ENCODE measurements at places on chromosomes 1 and 21. TPM values are rescaled to one million over a fixed set of nuclear protein-coding genes. Genes with fewer than 3 reads are reported as not detected.
A peak's percentile ranks its signal among the peaks of the same experiment; 100 is the strongest.

DNA sequence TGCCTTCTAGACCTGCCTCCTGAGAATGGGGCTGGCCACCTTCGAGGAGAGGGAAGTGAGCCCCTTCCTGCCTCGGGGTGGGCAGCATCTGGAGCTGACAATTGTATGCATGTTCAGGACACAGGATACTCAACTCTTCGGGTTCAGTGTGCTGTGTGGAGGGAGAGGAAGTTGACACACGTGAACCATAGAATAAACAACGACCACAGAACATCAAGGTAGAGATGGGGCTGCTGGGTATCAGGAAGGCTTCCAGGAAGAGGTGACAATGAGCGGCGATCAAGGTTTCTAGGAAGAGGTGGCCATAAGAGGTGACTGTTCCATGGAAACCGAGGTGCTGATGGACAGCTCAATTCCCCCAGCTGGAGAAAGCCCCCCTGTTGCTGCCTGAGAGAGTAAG is 22.0 kb downstream of the UBIAD1 start:
- no peak for DNase-seq
- H3K27me3 ChIP-seq, result no peaks in the 10 kb centered on the region
- H3K4me1 ChIP-seq, result no peaks in the 10 kb centered on the region
- peak overlapping the region; percentile 68 for H3K27ac ChIP-seq
- H3K4me3 ChIP-seq, result no peak overlapping the region
- H3K36me3 ChIP-seq, result peaks cover 13% of the 10 kb centered on the region

The MARK1 gene
- polyA plus RNA-seq, result not detected

- no peak overlapping the region for H3K27ac ChIP-seq
- DNase-seq, result no peak
- H3K4me1 ChIP-seq, result no peaks in the 10 kb centered on the region
- H3K36me3 ChIP-seq, result no peaks in the 10 kb centered on the region
- H3K27me3 ChIP-seq, result peaks cover 16% of the 10 kb centered on the region
Measured at GRCh38 chr1:29460041-29460610, 223.8 kb downstream of the PTPRU start.

The KIF26B gene
- 0.07 TPM for polyA plus RNA-seq

DNA sequence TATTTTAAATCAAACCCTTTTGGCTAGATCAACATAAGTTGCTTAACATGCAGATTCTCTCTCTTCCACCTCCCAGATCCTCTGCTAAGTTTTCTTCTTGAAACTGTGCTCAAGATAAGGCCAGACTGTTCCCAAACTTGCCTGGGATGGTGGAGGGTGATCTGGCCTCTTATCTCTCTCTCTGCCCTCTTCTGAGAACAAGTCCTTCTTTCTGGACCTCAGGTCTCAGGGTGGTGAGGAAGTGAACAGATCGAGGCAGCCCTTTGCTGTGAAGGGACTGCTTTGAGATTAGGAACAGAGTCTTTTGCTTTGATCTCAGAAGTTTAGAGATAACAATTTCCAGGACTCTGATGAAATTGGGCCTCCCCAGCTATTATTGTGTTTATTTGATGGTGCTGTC is 70.7 kb downstream of the HUNK start:
- peaks cover 2% of the 10 kb centered on the region for H3K27me3 ChIP-seq
- no peak for DNase-seq

- H3K36me3 ChIP-seq, result no peaks in the 10 kb centered on the region
- no peak for DNase-seq
- no peaks in the 10 kb centered on the region for H3K4me1 ChIP-seq
- H3K4me3 ChIP-seq, result no peak overlapping the region
- no peak overlapping the region for H3K27ac ChIP-seq
Measured at GRCh38 chr1:81833722-81834121, 33.0 kb downstream of the ADGRL2 start.

- no peaks in the 10 kb centered on the region for H3K36me3 ChIP-seq
- H3K27ac ChIP-seq, result no peak overlapping the region
- H3K4me3 ChIP-seq, result no peak overlapping the region
- H3K27me3 ChIP-seq, result peaks cover 2% of the 10 kb centered on the region
Measured at GRCh38 chr1:233744779-233745513, 131.0 kb downstream of the KCNK1 start.

The RAB42 gene
- not detected for polyA plus RNA-seq

DNA sequence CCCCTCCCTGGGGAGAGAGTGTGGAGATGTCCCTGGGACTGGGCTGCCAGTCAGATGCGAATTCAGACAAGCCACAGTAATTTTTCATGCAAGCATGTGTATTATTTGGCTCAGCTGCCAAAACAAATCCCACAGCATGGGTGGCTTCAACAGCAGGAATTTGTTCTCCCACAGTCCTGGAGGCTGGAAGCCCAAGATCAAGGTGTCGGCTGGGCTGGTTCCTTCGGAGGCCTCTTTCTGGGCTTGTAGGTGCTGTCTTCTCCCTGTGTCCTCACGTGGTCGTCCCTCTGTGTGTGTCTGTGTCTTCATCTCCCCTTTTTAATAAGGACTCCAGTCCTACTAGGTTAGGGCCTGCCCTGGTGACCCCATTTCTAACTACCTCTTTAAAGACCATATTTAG is 91.9 kb upstream of the ACTRT2 start:
- H3K27ac ChIP-seq, result no peak overlapping the region
- H3K27me3 ChIP-seq, result no peaks in the 10 kb centered on the region
- H3K4me3 ChIP-seq, result no peak overlapping the region
- H3K4me1 ChIP-seq, result no peaks in the 10 kb centered on the region
- no peak for DNase-seq

The HSD3B1 gene
- not detected for polyA plus RNA-seq

GRCh38 chr1:174998569-174999215 is 1.1 kb upstream of the CACYBP start:
- no peak overlapping the region for H3K4me3 ChIP-seq
- H3K4me1 ChIP-seq, result peaks cover 35% of the 10 kb centered on the region
- H3K36me3 ChIP-seq, result peaks cover 4% of the 10 kb centered on the region
- peak; percentile 65 for DNase-seq
- peaks cover 5% of the 10 kb centered on the region for H3K27me3 ChIP-seq

- peaks cover 46% of the 10 kb centered on the region for H3K4me1 ChIP-seq
- no peaks in the 10 kb centered on the region for H3K36me3 ChIP-seq
- H3K27ac ChIP-seq, result no peak overlapping the region
- H3K27me3 ChIP-seq, result no peaks in the 10 kb centered on the region
- H3K4me3 ChIP-seq, result no peak overlapping the region
Measured at GRCh38 chr1:21152423-21153100, 24.1 kb downstream of the EIF4G3 start.

The PCBP3 gene
- polyA plus RNA-seq, result 0.27 TPM

DNA sequence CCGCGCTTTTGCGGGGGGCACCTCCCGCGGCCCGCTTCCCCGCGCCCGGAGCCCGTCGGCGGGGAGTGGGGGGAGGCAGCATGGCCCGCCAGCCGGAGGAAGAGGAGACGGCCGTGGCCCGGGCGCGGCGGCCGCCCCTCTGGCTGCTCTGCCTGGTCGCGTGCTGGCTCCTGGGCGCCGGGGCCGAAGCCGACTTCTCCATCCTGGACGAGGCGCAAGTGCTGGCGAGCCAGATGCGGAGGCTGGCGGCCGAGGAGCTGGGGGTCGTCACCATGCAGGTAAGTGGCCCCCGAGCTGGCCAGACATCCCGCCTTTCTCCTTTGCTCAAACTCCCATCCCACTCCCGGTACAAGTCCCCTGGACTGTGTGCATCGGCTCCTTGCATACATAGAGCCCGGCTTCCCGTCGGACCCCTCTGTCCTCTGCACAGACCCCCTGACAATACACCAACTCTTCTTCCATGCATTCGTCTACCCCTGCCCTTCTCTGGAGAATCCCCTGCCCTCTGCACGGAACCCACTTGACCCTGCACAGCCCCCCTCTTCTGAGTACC is 812 bp downstream of the CACHD1 start:
- peak overlapping the region; percentile 73 for H3K4me3 ChIP-seq
- no peak overlapping the region for H3K27ac ChIP-seq
- DNase-seq, result no peak
- no peaks in the 10 kb centered on the region for H3K36me3 ChIP-seq
- H3K4me1 ChIP-seq, result peaks cover 23% of the 10 kb centered on the region

The OR2L2 gene
- polyA plus RNA-seq, result 0.36 TPM

DNA sequence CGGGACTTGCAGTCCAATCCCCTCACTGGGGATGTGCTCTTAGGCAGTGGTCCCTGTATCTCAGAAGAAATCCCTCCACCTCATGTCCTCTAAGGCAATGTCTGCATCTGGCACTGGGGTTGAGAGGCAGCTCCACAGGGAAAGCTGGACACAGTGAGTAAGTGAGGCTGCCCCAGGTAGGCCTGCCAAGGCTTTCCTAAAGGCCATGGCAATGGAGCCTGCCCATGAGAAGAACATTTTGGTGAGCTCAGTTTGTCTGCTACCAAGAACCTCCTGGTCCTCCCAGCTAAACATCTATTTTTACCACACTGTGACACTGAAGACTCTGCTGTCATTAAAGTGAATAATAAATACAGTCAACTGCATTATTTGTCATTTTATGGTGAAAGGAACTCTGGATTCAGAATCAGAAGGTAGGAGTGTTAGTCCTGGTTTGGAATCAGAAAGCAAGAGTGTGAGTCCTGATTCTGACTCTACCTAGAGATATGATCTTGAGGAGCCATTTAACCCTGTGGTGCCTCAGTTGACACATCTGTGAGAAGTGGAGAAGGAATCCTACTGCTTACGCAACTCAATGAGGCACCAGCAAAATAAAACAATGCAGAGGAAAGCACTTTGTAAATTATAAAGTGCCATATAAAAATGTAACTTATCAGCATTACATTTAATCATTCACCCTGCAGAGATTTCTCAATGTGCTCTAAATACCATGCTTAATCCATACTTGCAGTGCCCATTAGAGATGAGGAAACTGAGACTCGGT is 41.0 kb downstream of the TBX15 start:
- no peaks in the 10 kb centered on the region for H3K36me3 ChIP-seq
- DNase-seq, result no peak
- no peak overlapping the region for H3K27ac ChIP-seq

- DNase-seq, result no peak
- H3K27me3 ChIP-seq, result peaks cover 2% of the 10 kb centered on the region
- H3K4me3 ChIP-seq, result no peak overlapping the region
- peak overlapping the region; percentile 93 for H3K27ac ChIP-seq
Measured at GRCh38 chr1:203701606-203702005, 63.4 kb upstream of the LAX1 start.

The TNNT2 gene
- polyA plus RNA-seq, result not detected

DNA sequence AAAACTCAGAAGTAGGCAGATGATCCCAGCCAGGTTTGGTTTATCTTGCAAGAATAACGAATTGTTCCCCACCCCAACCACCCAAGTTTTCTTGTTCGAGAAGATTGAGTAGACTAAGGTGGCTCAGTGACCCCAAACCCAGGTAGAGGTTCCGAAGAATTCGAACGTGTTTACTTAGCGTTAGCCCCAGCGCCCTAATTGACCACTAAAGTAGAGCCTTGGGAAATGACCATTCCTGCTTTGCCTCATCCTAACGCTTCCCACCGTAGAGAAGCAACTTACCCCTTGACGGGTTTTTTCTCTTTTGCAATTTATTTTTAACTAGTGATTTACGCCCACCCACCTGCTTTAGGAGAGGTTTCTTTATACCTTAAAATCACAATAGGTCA is 870 bp downstream of the FBXO28 start:
- DNase-seq, result peak; percentile 1
- peaks cover 31% of the 10 kb centered on the region for H3K4me1 ChIP-seq
- H3K27ac ChIP-seq, result peak overlapping the region; percentile 96
- peak overlapping the region; percentile 93 for H3K4me3 ChIP-seq

The SELENBP1 gene
- not detected for polyA plus RNA-seq

DNA sequence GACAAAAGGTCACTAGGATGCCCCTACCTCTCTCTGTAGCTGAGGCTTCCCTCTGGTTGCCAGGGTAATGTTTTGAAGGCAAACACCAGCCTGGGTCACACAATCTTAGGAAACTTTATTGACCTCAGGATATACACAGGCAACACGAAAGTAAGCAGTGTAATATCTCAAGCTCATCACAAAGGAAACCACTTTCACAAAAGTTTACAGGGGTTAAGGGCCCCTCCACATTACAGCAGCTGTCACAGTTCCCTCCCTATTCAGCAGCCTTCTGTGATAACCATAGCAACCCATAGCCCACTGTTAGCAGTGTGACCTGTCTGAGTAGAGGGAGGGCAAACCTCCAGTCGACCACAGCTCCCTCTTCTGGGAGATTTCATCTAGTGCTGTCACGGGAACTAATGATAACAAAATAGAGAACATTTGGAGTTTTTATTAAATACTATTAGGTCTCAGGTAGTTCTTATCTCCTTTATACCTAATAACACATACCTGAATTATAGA is 149.8 kb downstream of the PTPRC start:
- peak overlapping the region; percentile 15 for H3K4me3 ChIP-seq
- peak overlapping the region; percentile 97 for H3K27ac ChIP-seq
- DNase-seq, result peak; percentile 83
- peaks cover 4% of the 10 kb centered on the region for H3K27me3 ChIP-seq
- no peaks in the 10 kb centered on the region for H3K36me3 ChIP-seq

The ERICH3 gene
- polyA plus RNA-seq, result 0.18 TPM

GRCh38 chr1:117770981-117771531 is 158.4 kb downstream of the GDAP2 start:
- H3K36me3 ChIP-seq, result peaks cover 20% of the 10 kb centered on the region
- H3K27me3 ChIP-seq, result peaks cover 23% of the 10 kb centered on the region
- no peaks in the 10 kb centered on the region for H3K4me1 ChIP-seq
- H3K27ac ChIP-seq, result no peak overlapping the region

The CATSPERE gene
- polyA plus RNA-seq, result 0.31 TPM

- H3K36me3 ChIP-seq, result no peaks in the 10 kb centered on the region
- H3K27ac ChIP-seq, result no peak overlapping the region
- peak; percentile 3 for DNase-seq
- peak overlapping the region; percentile 56 for H3K4me3 ChIP-seq
- peaks cover 24% of the 10 kb centered on the region for H3K4me1 ChIP-seq
Measured at GRCh38 chr21:31557421-31558188, 101.9 kb upstream of the SOD1 start.

- no peaks in the 10 kb centered on the region for H3K27me3 ChIP-seq
- H3K36me3 ChIP-seq, result peaks cover 3% of the 10 kb centered on the region
- H3K27ac ChIP-seq, result no peak overlapping the region
- DNase-seq, result no peak
Measured at GRCh38 chr1:80113168-80114038, 1106.9 kb upstream of the ADGRL4 start.

- no peaks in the 10 kb centered on the region for H3K4me1 ChIP-seq
- H3K4me3 ChIP-seq, result no peak overlapping the region
- peaks cover 2% of the 10 kb centered on the region for H3K27me3 ChIP-seq
- DNase-seq, result no peak
- H3K36me3 ChIP-seq, result no peaks in the 10 kb centered on the region
- no peak overlapping the region for H3K27ac ChIP-seq
Measured at GRCh38 chr1:58155418-58156123, 391.0 kb downstream of the OMA1 start.

DNA sequence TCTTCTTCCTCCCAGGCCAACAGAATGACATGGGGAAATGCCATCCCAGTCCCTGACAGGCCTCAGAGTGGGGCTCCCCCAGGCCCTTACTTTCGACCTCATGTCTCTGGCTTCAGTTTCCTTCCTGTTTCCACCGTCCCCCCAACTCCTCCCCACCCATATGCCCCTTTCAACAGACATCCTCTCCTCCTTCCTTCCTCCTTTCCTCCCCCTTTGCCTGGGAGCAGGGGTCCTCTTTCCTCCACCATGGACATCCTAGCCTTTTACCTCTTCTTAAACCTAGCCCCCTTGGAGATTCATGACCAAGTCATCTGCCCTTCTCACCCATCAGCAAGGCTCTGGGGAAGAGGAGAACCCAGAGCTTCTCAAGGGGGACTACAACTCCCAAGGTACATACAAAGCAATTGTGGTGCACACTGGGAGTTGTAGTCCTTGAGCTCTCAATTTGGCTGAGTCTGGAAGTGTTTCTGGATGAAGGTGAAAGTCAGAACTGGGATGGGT is 4.0 kb downstream of the ZBTB7B start:
- no peak overlapping the region for H3K4me3 ChIP-seq
- DNase-seq, result no peak
- no peaks in the 10 kb centered on the region for H3K27me3 ChIP-seq
- H3K36me3 ChIP-seq, result no peaks in the 10 kb centered on the region
- peak overlapping the region; percentile 61 for H3K27ac ChIP-seq

The TAS1R3 gene
- 0.08 TPM for polyA plus RNA-seq

All from immature natural killer cell (primary cell).